ENCODE measurements at places on chromosomes 16 and 17.

- H3K4me1 ChIP-seq: peaks cover 66% of the 10 kb centered on the region
- H3K27me3 ChIP-seq: no peaks in the 10 kb centered on the region
- peaks cover 11% of the 10 kb centered on the region for H3K36me3 ChIP-seq
- no peak for DNase-seq
Observed at GRCh38 chr16:89397331-89397861, 93.0 kb downstream of the ANKRD11 start.

- H3K27me3 ChIP-seq: no peaks in the 10 kb centered on the region
- no peak overlapping the region for H3K27ac ChIP-seq
- no peak overlapping the region for H3K4me3 ChIP-seq
- H3K36me3 ChIP-seq: no peaks in the 10 kb centered on the region
- H3K4me1 ChIP-seq: peaks cover 16% of the 10 kb centered on the region
Observed at GRCh38 chr17:58316260-58316960, 12.2 kb downstream of the TSPOAP1 start.

DNA sequence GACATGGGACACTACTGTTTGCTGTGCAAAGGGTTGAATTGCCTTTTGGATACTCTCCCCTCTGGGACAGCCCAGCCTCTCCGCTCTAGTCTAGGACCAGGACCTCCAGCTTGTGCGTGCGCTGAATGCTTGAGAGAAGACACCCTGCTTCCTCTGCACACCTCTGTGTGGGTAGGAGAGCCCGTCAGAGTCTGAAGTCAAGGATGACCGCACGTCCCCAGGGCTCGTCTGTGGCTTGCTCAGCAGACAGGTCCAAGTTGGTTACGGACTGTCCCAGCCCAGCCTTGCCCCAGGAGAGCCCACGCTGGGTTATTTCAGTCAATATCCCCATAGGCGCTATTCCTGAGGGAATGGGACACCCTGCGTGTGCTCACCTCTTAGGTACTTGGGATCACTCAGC lies 3.7 kb downstream of the C16orf89 start:
- DNase-seq: no peak
- no peaks in the 10 kb centered on the region for H3K36me3 ChIP-seq
- H3K27ac ChIP-seq: no peak overlapping the region
- H3K4me1 ChIP-seq: no peaks in the 10 kb centered on the region
- no peak overlapping the region for H3K4me3 ChIP-seq
- H3K27me3 ChIP-seq: no peaks in the 10 kb centered on the region

DNA sequence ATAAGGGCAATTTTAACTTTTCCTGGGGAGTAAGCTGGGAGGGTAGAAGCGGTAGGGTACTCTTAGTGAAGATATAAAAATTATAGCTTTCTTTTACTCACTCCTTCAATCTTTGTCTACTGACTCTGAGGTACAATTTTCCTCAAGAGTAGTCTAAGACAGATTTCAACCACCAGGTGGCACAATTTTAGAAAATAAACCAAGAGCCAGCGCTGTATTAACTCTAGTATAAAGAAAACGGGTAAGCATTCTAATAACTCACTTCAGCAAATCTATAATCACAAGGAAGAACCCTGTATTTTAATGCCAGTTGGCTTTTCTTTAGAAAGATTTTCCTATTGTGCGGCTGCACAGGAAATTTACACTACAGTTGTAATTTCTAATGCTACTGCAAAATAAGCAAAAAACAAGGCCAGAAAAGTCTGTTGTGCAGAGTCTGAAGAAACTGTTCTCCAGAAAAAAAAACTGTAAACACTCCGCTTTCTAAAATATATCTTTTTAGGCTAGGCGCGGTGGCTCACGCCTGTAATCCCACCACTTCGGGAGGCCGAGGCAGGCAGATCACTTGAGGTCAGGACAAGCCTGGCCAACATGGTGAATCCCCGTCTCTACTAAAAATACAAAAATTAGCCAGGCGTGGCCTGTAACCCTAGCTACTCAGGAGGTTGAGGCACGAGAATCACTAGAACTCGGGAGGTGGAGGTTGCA lies 1.9 kb downstream of the CMC2 start:
- H3K27ac ChIP-seq: peak overlapping the region; percentile 87
- no peak for DNase-seq
- peaks cover 21% of the 10 kb centered on the region for H3K36me3 ChIP-seq
- H3K4me3 ChIP-seq: peak overlapping the region; percentile 98
- H3K27me3 ChIP-seq: peaks cover 7% of the 10 kb centered on the region
- H3K4me1 ChIP-seq: peaks cover 78% of the 10 kb centered on the region

- no peak for DNase-seq
- H3K4me1 ChIP-seq: peaks cover 9% of the 10 kb centered on the region
- H3K27me3 ChIP-seq: no peaks in the 10 kb centered on the region
- no peak overlapping the region for H3K4me3 ChIP-seq
Observed at GRCh38 chr17:77827511-77827910, 131.0 kb upstream of the TNRC6C start.

GRCh38 chr17:39706921-39707337 lies 7.1 kb downstream of the ERBB2 start:
- H3K27me3 ChIP-seq: peaks cover 3% of the 10 kb centered on the region
- DNase-seq: no peak
- H3K27ac ChIP-seq: no peak overlapping the region
- no peak overlapping the region for H3K4me3 ChIP-seq
- H3K36me3 ChIP-seq: no peaks in the 10 kb centered on the region
- H3K4me1 ChIP-seq: peaks cover 13% of the 10 kb centered on the region

GRCh38 chr17:77349976-77350830 lies 209.4 kb downstream of the SEC14L1 start:
- H3K27ac ChIP-seq: no peak overlapping the region
- no peak for DNase-seq
- H3K36me3 ChIP-seq: no peaks in the 10 kb centered on the region
- H3K4me3 ChIP-seq: no peak overlapping the region

DNA sequence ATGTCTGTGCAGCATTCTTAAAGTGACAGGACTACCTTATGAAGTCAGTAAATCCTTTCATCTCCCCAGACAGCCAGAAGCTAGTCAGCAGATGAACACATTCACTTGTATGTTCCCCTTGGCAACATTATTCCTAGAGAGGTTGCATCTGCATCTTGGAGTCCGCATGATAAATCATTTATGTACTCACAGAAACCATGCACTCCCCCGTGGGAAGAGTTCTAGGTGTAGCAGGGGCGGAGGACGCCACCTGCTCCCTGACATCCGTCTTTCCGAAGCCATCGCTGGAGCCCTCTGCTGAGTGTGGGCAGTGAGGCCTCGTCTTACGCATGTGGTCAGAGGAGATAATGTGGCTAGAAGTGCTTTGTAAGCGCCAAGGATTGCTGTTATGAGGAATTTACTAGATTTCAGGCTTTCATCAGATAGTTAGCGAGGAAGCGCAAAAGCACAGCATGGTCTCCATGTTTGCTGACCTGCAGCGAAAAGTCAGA lies 144.5 kb downstream of the RPTOR start:
- H3K36me3 ChIP-seq: peaks cover 17% of the 10 kb centered on the region
- no peak overlapping the region for H3K4me3 ChIP-seq
- peaks cover 17% of the 10 kb centered on the region for H3K4me1 ChIP-seq

DNA sequence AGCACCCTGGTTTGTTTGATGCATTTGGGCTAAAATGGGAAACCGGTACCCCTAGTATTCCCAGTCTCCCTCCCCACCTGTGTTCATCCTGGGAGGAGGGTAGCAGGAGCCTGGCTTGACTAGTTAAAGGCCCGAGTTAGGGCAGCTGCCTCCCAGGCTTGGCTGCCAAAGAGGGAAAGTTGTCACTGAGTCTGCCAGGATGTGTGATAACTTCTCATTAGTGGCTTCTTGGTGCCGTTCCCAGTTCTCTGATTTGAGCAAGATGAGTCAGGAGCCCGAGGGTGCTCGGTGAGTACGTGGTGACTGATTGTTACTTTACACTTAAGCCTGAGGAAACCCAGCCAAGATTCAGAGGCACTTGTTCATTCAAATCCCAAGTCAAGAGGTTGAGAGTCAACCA lies 2.5 kb downstream of the KRT32 start:
- no peak for DNase-seq
- H3K4me1 ChIP-seq: no peaks in the 10 kb centered on the region
- H3K27me3 ChIP-seq: no peaks in the 10 kb centered on the region
- no peaks in the 10 kb centered on the region for H3K36me3 ChIP-seq

DNA sequence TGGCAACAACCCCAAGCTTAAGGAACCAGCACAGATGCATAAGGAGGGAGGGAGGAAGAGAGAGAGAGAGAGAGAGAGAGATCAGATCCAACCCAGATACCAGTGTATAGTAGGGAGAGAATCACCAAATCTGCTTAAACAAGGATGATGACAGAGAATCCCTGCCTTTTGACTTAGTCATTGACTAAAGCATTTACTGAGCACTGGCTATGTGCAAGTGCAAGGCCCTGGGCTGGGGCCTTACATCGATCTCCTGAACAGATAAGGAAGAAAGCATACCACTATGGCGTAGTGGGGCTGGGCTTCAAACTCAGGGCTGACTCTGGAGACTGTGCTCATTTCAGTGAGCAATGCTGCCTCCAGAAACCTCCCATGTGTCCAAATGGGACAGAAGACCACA lies 15.8 kb downstream of the TSNAXIP1 start:
- no peak overlapping the region for H3K27ac ChIP-seq
- H3K4me1 ChIP-seq: no peaks in the 10 kb centered on the region
- H3K4me3 ChIP-seq: no peak overlapping the region
- no peaks in the 10 kb centered on the region for H3K36me3 ChIP-seq

- H3K27ac ChIP-seq: no peak overlapping the region
- H3K27me3 ChIP-seq: peaks cover 55% of the 10 kb centered on the region
- peaks cover 14% of the 10 kb centered on the region for H3K4me1 ChIP-seq
Observed at GRCh38 chr17:6361733-6362132, 73.2 kb downstream of the AIPL1 start.

- H3K27ac ChIP-seq: no peak overlapping the region
- H3K4me1 ChIP-seq: no peaks in the 10 kb centered on the region
- no peak for DNase-seq
- H3K4me3 ChIP-seq: no peak overlapping the region
Observed at GRCh38 chr16:72743011-72743761, 304.7 kb downstream of the ZFHX3 start.

GRCh38 chr16:456891-457483 lies 31.5 kb downstream of the RAB11FIP3 start:
- H3K4me1 ChIP-seq: peaks cover 2% of the 10 kb centered on the region
- no peak overlapping the region for H3K4me3 ChIP-seq
- H3K27me3 ChIP-seq: no peaks in the 10 kb centered on the region
- H3K27ac ChIP-seq: no peak overlapping the region
- DNase-seq: no peak

DNA sequence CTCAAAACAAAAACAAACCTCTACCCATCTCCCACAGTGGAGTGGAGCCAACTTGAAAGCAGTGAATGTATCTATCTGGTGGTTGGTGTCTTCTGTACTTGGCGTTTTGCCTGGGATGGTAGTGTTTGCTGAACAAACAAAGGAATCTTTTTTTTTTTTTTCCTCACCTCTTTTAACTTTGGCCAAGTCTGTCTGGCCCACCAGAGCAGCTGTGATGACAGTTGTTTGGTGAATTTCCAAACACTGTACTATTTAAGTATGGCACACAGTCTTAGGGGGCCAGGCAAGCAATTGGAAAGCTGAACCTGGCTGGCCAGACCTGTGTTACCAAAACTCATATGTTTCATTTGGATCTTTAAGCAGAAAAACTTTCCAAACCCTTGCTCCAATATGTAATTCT lies 101.8 kb upstream of the CDH13 start:
- H3K27me3 ChIP-seq: peaks cover under 1% of the 10 kb centered on the region
- no peak overlapping the region for H3K4me3 ChIP-seq
- no peak for DNase-seq
- H3K4me1 ChIP-seq: no peaks in the 10 kb centered on the region
- H3K27ac ChIP-seq: no peak overlapping the region

GRCh38 chr17:66467766-66468165 lies 165.4 kb downstream of the PRKCA start:
- H3K36me3 ChIP-seq: peaks cover 27% of the 10 kb centered on the region
- H3K4me1 ChIP-seq: peaks cover 77% of the 10 kb centered on the region
- peak overlapping the region; percentile 99 for H3K27ac ChIP-seq
- peak overlapping the region; percentile 40 for H3K4me3 ChIP-seq

DNA sequence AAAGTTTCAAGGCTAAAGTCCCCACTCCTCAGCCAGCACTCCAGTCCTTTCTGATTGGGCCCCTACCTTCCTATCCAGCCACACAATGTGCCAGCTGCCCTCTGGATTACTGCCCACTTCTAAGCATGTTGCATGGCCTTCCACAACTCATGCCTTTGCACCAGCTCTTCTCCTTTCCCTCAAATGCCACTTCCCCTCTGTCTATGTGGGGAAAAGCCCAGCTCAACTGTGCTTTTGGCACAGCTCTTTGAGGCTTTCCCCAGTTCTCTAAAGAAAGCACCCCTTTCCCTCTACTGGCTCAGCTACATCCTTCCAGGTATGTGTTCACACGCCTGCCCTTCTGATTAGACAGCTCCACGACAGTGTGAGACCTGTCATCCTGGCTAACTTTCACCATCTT lies 18.5 kb downstream of the GTF3C1 start:
- no peaks in the 10 kb centered on the region for H3K27me3 ChIP-seq
- DNase-seq: no peak
- no peak overlapping the region for H3K27ac ChIP-seq

- H3K27me3 ChIP-seq: no peaks in the 10 kb centered on the region
- H3K4me3 ChIP-seq: no peak overlapping the region
- peaks cover 1% of the 10 kb centered on the region for H3K4me1 ChIP-seq
- no peak overlapping the region for H3K27ac ChIP-seq
- no peak for DNase-seq
Observed at GRCh38 chr17:58432806-58433573, 15.7 kb upstream of the RNF43 start.

- H3K4me3 ChIP-seq: no peak overlapping the region
- H3K4me1 ChIP-seq: no peaks in the 10 kb centered on the region
- H3K27ac ChIP-seq: no peak overlapping the region
- DNase-seq: no peak
- H3K27me3 ChIP-seq: no peaks in the 10 kb centered on the region
Observed at GRCh38 chr17:71229070-71229469, 891.8 kb upstream of the SOX9 start.

- no peaks in the 10 kb centered on the region for H3K27me3 ChIP-seq
- no peak overlapping the region for H3K4me3 ChIP-seq
- H3K36me3 ChIP-seq: no peaks in the 10 kb centered on the region
- peaks cover 23% of the 10 kb centered on the region for H3K4me1 ChIP-seq
Observed at GRCh38 chr16:29675811-29676643, 3.0 kb upstream of the QPRT start.

DNA sequence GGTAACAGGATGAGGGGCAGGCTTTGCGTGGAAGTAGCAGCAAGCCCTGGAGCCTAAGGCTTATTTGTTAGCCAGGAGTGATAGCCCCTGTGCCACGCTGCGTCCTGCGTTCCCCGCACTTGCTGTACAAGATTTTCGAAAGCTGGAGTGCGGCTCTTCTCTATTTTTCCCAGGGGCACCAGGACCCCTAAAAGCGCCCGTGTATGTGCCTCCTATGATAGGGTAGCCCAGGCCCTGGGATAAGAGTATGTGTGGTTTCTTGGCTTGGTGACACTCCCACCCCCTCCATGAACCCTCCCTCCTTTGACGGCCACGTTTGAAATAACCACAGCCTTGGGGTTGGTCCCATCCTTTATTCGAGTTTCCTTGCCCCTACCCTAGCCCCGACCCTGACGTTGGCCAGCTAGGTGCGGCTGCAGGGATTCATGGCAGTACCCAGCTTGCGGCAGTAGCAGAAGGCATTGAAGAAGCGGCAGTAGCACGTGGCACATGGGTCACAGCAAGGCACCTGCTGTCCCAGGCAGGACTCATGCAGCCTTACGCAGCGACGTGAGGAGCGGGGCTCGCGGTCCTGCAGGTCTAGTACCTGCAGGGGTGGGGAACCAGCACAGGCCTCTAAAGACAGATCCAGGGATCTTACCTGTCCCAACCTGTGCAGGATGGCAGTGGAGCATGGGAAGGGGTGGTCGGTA lies 968 bp downstream of the AGRP start:
- H3K4me1 ChIP-seq: peaks cover 28% of the 10 kb centered on the region
- peak overlapping the region; percentile 100 for H3K4me3 ChIP-seq
- no peaks in the 10 kb centered on the region for H3K27me3 ChIP-seq
- DNase-seq: peak; percentile 30
- peaks cover 9% of the 10 kb centered on the region for H3K36me3 ChIP-seq

Data from activated naive CD8-positive, alpha-beta T cell treated with anti-CD3 and anti-CD28 coated beads, Interleukin-2, amount 50 U/mL, for 24 hours (primary cell).